ENCODE measurements at places on chromosomes 11 and 22.

- no peak for DNase-seq
Measured at GRCh38 chr11:64518928-64519327, 72.1 kb upstream of the SLC22A12 start.

- DNase-seq = no peak
Measured at GRCh38 chr11:126853732-126854131, 146.8 kb downstream of the KIRREL3 start.

DNA sequence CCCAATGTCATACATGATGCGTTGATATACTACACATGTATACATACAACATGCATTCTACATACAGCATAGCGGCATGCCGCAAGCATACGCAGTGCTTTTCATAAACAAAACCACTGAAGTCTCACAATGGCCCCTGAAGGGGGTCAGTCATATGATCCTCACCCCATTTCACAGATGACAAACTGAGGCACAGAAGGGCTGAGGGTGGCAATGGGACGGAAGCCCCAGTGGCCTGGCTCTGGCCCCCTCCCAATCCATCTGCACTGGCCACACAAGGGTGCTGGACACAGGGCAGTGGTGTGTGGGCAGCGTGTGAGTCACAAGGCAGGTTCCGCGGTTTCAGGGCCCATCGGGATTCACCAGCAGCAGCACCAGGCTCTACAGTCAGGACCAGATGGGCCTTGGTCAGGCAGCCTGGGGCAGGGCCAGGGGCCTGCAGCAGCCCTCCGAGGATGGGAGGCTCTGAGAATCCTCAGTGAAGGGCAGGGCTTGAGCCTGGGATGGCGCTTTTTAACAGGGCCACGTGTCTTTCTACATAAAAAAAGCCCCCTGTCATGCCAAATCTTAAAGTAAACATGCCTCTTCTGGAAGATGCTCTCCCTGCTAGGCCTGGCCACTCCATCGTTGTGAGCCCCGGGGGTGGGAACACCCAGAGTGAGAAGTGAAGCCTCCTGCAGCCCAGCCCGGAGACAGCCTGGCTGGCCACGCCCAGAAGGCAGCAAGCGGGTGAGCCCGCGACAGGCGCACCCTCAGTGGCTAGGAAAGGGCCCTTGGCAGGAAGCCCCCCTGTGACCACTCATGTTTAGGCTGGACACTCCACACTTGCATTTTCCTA is 206.5 kb downstream of the CTTN start:
- DNase-seq = no peak

DNA sequence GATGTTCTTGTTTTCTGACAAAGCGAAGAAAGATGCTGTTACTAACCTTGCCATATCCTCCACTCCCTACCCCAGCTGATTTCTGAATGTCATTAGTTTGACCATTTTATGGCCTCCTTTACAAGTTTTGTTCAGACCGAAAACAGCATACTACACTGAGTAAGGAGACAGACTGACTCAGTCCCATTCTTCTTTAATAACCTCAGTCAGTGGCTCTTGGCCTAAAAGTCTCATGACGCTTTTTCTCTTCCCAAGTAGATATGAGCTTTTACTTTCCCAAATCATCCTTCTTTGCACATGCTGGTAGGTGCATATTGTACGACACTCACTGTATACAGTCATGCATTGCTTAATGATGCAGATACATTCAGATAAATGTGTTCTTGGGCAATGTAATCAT is 8.0 kb upstream of the FIBIN start:
- no peak for DNase-seq

- DNase-seq = no peak
Measured at GRCh38 chr22:29816128-29816527, 21.9 kb downstream of the ASCC2 start.

DNA sequence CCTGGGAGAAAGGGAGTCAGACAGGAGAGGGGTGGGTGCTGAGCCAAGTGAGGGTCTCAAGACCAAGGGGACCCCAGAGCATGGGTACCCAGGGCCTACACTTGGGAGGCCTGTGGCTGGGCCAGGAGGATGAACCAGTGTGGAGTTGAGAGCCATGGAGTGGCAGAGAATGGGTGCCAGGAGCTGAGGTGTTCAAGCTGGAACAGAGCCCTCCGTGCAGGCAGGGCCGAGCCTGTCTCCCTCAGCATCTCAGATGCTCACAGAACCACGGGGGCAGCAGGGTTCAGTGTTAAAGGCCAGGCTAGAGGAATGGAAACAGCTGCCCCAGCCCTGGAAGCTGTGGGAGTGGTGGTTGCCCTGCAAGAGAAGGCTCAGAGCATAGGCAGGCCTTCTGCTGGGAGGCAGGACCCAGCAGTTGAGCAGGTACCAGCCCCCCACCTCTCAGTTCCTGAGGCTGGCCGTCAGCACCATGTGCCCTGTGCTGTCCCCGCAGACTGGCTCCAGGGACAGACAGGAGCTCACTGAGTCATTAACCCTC is 32.3 kb downstream of the RSPH14 start:
- DNase-seq = no peak

GRCh38 chr11:72174302-72175070 is 17.5 kb upstream of the FOLR1 start:
- no peak for DNase-seq

DNA sequence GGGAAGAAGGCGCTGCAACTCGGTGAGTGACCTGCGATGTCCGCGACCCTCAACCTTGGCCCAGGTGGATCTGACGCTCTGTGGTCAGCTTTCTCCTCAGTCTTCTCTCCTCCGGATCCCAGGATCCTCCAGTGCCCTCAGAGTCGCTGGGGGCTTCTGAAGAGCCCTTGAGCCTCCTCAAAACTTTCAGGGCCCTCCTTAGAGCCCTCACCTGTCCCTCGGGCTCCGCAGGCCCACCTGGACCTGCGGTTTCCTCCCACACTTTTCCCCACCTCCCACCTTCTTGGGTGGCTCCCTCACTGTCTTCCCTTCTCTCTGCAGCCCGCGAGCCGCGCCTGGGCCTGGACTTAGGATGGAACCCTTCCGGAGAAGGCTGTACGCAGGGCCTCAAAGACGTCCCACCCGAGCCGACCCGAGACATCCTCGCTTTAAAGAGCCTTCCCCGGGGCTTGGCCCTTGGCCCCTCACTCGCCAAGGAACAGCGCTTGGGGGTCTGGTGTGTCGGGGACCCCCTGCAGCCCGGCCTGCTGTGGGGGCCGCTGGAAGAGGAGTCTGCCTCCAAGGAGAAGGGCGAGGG is 335 bp downstream of the ZNF408 start:
- DNase-seq = no peak

DNA sequence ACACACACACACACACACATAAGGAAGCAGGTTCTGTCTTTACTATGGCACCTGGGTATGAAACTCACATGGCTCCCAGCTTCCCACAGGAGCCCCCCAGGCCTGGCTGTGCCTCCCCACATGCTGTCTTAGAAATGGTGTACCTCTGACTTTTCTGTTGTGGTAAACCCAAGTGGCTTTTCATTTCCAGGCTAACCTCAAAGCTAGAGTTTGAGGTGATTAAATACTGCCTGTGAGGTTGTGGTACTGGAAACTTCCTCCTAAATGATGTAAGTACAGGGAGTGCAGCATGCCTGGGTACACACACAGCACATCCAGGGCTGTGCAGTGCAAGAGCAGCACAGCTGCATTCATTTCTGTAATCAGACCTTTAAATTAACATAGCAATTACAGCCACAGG is 34.4 kb downstream of the ME3 start:
- no peak for DNase-seq

DNA sequence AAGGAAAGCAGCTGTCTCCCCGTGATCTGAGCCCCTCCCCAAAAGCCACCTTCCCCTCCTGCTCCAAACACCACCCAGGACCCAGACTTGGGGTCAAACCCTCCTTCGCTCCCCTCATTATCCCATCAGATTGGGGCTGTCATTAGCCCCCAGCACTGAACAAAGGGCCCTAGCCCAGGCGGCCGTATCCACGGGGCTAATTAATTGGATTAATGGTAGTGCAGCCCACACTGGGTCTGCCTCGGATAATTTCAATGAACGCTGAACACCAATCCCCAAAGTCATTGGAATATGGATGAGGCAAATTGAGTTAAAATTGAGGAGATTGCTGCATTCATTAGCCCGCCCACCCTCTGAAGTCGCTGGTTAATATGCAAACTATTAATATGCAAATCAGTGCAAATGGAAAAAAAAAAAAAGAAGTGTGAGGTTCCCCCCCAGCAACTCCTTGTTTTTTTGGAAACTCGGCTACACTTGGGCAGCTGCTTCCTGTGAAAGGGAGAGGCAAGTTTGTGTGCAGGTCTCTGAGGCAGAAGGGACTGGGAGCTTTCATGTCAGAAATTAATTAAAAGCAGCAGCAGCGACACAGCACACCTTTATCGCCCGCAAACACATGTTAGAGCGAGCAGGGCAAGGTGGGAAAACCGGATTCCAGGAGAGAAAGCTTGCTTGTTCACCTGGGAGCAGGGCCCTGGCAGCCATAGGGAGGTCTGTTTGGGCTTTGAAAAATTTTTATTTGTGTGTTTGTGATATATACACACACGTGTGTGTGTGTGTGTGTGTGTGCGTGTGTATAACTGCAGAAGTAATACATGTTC is 517.8 kb downstream of the MIAT start:
- no peak for DNase-seq

All from HuH-7.5 (cell line).